ENCODE measurements at places on chromosomes 6 and 20.
A peak's percentile ranks its signal among the peaks of the same experiment; 100 is the strongest.

DNA sequence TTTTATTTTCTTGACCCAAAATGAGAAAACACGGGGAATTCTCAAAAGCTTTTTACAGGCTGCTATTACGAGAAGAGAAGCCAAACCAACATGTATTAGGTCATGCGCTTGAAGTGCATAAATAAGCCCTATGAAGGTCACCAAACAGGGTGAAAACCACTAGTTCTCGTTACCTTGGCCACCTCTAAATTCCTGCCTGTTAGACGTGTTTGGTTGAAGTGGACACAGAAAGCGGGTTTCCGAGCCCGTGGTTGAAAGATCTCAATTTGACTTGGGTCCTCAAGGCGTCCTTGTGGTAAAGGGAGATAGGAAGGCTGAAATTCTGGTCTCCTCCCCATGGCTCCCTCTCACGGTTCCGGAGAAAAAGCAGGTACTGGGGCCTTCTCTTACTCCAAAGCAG, 6.2 kb downstream of the EYA2 start:
- DNase-seq: no peak

DNA sequence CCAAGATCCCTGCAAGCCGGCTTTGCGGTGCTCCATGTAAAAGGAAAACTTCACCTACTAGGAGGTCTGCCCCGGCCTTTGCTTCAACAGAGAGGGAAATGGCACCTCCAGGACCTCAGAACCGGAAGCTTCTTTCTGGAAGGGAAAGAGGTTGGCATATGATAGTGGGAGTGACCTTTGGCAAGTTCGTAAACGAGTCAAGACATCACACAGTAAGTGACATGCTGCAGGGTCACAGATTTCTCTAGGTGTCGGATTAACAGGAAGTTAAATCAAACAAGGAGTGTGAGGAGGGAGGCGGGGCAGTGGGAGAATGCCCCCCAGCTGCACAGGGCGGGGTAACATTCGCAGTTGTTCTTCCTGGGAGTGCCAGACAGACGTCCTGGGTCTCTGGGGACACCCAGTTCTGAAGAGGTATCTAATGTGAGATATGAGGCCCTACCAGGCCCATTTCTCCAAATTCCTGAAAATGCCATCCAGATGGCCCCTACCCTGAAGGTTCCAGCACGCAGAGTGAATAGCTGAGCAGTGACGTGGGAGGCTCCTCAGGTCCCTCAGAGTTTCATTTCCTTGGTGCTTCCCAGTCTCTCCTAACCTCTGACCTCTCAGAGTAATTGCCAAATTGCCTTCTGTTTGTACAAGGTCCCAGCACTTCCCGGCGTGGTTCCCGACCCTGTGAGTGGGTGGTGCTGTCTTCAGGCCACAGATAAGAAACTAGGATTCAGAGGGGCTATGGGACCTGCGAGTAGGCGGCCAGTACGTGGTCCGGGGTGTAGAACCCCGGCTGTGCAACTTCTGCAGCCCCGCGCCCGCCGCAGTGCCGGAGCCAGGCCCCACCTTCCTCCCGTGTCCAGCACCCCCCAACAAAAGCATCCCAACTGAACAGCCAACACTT, 1.9 kb downstream of the RRBP1 start:
- DNase-seq: no peak

DNA sequence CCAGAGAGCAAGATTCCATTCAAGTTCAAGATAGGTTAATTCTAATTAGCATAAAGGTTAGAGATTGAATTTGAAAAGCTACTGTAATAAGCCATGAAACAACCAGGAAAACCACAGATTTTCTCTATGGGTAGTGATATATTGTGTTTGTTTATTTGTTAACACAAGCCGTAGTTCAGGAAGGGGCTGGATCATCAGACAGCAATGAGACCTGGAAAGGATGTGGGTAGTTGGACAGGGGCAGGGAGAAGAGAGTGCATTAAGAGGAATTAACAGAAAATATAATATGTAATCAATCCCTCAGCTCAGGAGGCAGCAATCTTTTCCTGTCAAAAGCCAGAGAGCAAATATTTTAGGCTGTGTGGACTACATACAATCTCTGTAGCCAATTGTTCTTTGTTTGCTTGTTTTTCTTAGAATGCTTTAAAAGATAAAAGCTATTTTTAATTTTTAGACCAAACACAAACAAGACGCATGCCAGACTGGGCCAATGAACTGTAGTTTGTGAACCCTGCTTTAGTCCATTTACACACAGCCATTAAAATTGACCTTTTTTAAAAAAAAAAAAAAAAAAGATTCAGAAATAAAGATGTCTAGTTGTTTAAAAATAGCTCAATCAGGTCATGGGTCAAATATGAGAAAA, 398.7 kb upstream of the MARCKS start:
- no peak for DNase-seq

DNA sequence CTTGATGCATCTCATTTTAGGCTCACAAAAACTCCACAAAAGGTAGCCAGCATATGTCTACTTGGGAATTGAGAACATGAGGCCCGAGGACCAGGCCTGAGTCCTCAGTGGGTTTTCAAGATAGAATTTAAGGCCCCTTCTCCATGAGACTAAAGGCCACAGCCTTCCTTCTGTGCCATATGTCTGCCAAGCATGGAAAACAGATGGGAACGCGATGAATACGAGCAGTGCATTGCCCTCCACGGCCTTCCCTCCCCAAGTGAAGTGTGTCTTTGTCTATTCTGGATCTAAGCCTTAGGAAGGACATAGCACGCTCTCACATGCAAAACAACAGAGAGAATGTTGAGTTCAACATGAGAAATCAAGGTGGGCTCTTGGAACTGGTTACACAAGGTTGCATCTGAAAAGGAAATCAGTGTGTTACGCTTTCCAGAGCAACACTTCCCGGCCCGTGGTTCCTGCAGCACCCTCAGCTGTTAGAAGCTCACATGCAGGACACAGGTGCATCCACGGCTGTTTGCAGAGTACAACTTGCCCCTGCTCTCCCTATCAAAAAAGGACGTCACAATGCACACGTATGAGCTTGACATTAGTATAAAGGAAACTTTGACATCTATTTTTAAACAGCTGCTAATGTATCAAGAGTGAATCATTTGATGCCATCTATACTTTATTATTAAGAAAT, 229.9 kb downstream of the NRN1 start:
- DNase-seq: no peak

DNA sequence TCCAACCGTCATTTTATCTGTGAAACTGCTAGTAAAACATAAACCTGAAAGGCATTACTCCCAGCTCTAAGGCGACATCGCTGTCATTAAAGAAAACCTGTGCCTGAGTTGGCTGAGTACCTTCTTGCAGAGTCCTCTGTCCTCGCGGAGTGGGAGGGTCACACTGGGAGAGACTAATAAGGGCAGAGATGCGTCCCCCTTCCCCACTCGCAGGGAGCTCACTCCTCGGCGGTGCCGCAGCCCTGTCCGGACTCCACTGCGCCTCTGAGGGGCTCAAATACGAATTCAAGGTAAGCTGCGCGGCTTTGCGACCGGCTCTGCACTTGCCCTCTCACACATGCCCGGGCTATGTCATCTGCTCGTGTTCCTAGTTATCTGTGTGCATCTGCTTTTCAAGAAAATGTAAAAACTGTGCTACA, at the start of gene COL19A1:
TSS of gene COL19A1 (plus strand) at position 206 of the 419 bp plus-strand sequence. CDS start 13,012 bp downstream, outside the sequence.
- DNase-seq: no peak

- no peak for DNase-seq
These were observed 318.9 kb downstream of the CLIC5 start for GRCh38 chr6:45696738-45697137.

DNA sequence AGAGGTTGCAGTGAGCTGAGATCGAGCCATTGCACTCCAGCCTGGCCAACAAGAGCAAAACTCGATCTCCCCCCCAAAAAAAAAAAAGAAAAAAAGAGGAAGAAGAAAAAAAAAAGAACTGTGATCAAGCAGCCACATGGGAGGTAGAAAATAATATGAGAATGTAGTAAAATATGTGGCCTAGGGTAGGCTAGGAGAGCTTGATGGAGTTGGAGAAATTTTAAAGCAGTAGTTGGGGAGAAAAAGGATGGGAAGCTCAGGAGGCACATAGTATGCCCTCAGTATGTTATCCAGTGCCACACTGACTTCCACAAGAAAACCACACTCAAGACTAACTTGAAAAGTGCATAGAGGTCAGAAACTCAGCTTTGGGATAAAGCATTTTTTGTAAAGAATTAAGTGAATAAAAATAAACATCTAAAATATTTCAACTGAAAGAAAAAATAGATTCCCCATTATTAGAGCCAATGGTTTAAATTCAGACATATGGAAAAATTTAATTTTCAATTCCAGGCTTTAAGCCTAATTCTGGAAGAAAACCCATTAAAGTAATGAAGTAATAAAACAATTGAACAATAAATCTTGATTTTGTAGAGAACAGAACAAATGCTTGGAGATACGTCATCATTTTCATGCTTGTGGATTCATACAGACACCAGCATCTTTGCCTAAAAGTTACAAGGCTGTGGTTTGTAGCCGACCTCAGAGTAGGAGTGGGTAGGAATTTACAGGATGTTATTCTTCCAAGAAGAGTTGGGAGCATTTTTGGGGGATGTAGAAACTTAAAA, 34.7 kb downstream of the PLEKHG1 start:
- no peak for DNase-seq

- DNase-seq: no peak
These were observed 9.1 kb upstream of the ANKRD60 start for GRCh38 chr20:58237318-58238132.

DNA sequence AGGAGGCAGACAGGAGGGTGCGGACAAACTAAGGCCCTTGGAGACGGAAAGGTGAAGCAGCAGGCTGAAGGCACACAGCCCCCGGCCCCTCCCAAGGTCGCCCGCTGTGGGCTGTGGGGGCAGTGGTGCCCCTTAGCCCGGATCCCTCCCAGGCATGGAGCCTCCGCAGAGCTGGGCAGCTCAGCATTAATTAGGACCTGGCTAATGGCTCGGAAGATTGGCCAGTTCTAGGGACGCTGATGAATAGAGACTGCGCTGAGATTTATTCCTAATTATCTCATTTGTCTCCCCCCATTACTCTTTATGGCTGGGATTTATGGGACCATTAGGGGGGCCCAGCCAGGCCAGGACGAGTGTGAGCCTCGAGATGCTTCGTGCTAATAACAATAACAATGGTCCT, 20.4 kb downstream of the MDFI start:
- no peak for DNase-seq

GRCh38 chr6:41937472-41937860, 4.1 kb downstream of the CCND3 start:
- no peak for DNase-seq

DNA sequence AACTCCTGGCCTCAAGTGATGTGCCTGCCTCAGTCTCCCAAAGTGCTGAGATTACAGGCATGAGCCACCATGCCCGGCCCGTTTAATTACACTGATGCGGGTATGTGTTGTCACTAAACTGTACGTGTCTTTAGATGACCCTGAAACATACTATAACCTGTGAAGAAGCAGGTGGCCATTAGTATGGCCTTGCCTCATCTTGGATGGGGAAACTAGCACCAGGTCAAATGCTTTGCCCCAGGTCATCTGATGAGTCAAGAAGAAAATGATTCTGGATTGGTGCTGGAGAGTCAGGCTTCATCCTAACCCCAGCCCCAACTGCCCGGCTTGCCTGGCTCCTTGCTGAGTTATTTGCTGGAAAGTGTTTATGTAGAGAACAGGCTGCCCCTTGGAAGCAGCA, 2.9 kb upstream of the SASH1 start:
- DNase-seq: no peak

DNA sequence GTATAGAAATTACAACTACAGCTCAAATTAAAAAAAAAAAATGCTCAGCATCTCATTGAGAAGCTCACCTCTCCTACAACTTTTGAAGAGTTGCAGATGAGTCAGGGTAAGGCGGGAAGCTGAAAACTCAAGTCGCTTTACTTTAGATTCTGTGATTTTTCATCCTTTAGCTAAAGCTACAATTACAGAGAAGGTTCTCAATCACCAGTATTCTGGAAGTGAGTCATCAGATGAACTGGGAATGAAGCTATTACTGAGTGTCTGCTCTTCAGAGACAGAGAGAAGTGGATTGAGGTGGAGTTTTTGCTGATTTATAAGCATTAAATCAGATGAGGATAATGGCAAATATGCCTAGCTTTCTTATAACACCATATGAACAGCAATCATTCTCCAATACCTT, 91.9 kb downstream of the TFAP2A start:
- DNase-seq: no peak

GRCh38 chr6:3229566-3230178, 2.2 kb upstream of the TUBB2B start:
- no peak for DNase-seq

- no peak for DNase-seq
These were observed 28.1 kb downstream of the RIPOR3 start for GRCh38 chr20:50663095-50663821.

DNA sequence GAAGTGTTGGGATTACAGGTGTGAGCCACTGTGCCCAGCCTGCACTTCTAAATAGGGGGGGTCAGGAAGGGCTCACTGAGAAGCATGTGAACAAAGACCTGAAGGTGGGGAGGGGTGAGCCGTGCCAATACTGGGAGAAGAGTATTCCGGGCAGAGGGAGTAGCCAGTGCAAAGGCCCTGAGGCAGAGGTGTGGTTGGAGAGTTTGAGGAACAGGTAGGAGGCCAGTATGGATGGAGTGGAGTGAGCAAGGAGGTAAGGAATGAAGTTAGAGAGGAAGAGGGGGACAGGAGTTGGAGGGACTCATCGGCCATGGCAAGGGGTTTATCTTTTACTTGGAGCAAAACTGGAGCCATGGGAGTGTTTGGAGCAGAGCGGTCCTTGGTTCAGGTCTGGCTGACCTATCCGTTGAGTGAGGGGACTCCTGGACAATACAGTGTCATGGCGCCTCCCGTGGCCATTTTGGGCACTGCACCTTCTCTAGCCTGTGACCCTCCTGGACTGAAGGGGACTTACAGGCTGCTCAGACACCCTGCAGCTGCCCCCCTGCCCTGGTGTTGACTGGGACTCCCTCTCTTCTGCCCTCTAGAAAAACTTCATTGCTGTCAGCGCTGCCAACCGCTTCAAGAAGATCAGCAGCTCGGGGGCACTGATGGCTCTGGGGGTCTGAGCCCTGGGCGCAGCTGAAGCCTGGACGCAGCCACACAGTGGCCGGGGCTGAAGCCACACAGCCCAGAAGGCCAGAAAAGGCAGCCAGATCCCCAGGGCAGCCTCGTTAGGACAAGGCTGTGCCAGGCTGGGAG, 12.1 kb downstream of the FOXS1 start:
- no peak for DNase-seq

GRCh38 chr20:38426006-38426897, 8.9 kb downstream of the SNHG17 start:
- peak; percentile 66 for DNase-seq

DNA sequence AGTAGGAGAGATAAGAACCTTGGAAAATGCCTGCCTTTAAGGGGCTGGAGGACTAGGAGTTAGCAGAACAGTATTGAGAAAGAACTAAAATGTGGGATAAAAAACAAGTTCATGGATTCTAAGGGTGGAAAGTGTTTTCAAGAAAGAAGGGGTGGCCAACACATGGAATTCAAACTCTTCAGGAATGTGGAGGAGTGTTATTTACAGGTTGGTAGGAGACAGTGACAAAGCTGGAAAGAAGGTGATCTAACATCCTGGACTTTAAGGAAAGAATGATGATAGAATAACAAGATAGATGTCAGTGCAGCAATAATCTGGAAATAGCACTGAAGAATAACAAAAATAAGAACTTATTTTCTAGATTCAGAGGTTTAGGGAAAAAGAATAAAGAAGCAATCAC, 54.0 kb upstream of the TNFRSF21 start:
- DNase-seq: no peak
